ENCODE measurements at places on chromosomes 13 and 19.

DNA sequence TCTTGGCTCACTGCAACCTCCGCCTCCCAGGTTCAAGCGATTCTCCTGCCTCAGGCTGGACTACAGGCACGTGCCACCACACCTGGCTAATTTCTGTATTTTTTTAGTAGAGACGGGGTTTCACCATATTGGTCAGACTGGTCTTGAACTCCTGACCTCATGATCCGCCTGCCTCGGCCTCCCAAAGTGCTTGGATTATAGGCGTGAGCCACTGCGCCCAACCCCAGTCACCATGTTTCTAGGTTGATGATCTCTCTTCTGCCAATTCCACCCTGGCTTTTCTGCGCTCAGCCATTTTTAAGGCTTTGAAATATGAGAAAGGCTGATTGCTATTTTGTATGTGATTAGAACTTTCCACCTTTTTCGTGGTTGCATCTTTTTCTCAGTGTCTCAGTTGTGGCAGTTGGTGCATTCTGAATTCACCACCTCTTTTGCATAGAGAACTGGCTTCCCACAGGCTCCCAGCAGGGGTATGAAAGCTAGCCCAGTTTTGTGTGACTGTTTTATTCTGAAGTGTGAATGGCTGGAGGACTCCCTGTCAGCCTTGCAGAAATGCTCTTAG, 15.5 kb downstream of the CEACAM1 start:
- DNase-seq: no peak

GRCh38 chr13:26956522-26957142, 196.0 kb upstream of the GPR12 start:
- DNase-seq: no peak

DNA sequence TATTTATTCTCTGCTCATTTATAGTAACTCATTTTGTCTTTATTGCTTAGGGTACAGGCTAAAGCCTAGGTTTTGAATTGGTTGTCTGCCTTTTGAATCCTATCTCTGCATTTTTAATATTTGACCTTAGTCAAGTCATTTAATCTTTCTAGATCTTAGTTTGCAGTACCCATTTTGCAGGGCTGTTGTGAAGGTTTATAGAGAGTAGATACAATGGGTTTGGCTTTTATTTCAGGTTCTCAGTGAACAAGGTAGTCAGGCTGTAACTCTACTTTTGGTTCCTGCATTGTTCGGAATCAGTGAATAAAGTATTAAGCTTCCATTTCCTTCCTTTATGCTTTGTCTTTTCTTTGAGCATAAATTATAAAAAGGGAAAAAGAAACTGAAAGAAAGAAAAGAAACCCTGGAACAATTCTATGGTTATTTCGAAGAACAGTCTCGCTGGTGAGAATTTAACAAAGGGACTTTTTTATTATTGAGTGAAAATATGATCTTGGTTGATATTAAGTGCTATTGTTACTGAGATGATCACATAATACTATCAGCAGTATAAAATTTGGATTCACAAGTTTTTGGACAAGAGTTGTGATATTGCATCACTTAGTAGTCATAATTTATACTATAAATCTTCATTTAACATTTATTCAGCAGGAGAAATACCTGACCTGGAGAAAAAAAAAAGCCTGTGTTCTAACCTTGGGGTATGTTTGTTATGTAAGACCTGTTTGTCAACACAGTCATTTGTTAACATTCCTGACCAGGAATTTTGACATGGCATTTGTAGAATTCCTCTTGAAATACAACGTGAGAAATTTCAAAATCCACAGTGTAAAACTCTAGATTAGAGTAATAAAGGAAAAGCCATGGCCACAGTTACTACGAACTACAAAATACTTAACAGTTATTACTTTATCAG, 91.3 kb downstream of the ZMYM2 start:
- no peak for DNase-seq

DNA sequence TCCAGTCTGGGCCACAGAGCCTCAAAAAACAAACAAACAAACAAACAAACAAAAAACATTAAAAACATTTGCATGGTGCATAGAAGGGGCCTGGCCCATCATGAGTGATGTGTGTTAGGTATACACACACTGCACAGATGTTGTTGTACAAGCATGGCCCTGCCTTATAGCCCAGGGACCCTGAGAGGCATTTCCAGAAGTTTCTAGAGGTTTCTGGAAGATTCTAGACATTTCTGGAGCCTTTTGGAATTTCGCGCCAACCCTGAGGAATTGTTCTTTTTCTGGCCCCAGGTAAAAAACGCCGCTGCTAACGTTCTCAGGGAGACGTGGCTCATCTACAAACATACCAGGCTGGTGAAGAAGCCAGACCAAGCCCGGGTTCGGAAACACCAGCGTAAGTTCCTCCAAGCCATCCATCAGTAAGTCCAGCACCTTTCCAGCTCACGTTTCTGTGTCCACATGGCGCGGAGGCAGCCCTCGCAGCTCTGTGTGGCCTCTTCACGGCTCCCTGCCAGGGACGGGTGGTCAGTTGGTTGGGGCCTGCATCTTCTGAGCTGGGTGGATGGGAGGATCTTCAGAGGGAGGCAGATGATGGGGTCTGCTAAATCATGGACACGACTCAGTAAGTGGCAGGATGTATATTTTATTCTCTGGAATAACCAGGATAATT, 18.4 kb upstream of the ARRDC2 start:
- DNase-seq: no peak

DNA sequence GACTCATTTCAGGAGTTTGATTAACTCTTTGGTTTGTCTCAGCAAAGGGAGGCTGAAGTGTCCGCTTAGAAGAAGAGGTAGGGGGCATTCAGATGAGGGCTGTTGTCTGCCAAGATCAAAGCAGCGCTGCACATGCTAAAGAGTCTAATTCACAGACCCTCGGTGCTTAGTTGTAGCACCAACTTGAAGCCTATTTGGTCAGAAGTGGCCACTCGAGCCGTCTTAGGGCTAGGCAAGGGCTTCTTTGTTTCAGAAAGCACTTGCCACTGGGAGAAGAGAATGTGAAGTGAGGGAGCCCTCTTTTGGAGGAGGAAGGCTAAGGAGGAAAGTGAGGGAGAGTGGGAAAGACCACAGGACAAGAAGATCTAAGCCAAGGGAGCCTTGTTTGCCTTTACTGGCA, 313.4 kb upstream of the TMTC4 start:
- DNase-seq: no peak

DNA sequence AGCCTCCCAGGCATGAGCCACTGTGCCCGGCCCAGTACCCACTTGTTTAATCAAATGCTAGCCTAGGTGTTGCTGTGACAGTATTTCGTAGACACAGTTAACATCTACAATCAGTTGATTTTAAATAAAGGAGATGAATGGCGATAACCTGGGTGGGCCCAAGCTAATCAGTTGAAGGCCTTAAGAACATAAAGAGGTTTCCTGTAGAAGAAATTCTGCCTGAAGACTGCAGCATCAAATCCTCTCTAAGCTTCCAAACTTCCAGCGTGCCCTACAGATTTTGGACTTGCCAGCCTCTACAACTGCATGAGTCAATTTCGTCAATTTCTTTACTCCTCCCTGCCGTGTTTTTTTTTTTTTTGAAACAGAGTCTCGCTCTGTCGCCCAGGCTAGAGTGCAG, 13.2 kb upstream of the SULT2A1 start:
- no peak for DNase-seq

DNA sequence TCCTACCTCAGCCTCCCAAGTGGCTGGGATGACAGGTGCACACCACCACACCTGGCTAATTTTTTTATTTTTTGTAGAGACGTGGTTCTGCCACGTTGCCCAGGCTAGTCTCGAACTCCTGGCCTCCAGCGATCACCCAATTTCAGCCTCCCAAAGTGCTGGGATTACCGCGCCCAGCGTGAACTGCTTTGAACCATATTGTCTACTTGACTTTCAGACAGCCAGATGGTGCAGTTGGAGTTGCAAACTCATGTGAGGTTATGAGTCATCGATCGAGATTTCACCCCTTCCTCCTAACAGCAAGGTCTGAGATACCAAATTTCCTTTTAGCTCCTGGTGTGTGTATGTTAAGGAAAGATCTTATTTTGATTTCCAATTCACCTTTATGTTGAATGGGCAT, 2.7 kb downstream of the SLC27A1 start:
- DNase-seq: no peak

- DNase-seq: peak; percentile 69
These were observed 2.8 kb upstream of the CEACAM5 start for GRCh38 chr19:41705393-41706174.

GRCh38 chr19:13652810-13653590, 111.3 kb upstream of the MRI1 start:
- no peak for DNase-seq

- no peak for DNase-seq
These were observed 1.5 kb upstream of the IGSF23 start for GRCh38 chr19:44611812-44612295.

GRCh38 chr13:113404723-113405471, 41.0 kb upstream of the GRTP1 start:
- no peak for DNase-seq

GRCh38 chr13:77372275-77372674, 45.4 kb upstream of the MYCBP2 start:
- no peak for DNase-seq

DNA sequence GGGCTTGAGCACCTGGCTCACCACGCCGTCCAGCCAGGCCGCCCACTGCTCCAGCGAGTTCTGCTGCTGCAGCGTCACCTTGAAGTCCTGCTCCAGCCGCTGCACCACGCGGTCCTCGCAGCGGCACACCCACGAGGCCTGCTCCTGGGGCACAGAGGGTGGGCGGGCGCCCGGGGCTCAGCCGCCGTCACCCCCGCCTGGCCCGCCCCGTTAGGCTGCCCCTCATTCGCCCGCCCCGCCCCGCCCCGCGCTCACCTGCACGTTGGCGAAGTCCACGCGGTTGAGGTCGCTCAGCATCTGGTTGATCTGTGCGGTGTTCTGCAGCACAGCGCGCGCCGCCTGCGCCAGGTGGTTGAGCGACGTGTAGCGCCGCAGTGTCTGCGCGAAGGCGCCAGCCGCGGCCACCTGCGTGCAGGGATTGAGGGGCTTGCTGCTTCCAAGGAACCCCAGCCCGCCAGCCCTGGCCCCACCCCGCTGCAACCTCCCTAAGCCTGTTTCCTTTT, 11.3 kb downstream of the DCAF15 start:
- DNase-seq: no peak

DNA sequence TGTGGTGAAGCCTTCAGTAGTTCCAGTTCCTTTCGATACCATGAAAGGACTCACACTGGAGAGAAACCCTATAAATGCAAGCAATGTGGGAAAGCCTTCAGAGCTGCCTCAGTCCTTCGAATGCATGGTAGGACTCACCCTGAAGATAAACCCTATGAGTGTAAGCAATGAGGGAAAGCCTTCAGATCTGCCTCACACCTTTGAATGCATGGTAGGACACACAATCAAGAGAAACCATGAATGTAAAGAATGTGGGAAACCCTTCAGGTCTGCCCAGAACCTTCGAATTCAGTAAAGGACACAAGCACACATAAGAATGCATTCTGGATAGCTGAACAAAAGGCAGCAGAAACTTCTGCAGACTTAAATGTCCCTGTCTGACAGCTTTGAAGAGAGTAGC, 18.3 kb downstream of the ZNF69 start:
- no peak for DNase-seq

DNA sequence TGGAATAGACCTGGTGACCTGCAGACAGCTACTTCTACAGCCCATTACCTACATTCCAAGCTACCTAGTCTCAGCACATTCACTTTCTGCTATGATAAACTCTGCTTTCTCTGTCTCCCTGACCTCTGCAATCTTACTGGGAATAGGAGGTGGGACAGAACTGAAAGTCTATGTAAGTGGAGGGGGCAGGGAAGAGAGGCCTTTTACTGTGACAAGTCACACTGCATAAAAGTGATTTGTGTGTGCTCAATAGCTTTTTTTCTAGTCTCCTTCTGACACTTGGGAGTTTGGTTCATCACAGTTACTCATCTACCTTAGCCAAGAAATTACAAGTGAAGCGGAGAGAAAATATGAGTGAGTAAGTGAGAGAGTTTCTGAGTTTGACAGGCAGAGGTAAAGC, 322.4 kb downstream of the OLFM4 start:
- no peak for DNase-seq

- DNase-seq: no peak
These were observed 3.1 kb upstream of the OLFM2 start for GRCh38 chr19:9939301-9939913.

- peak; percentile 94 for DNase-seq
These were observed 1.5 kb downstream of the BIVM start for GRCh38 chr13:102800145-102801041.

DNA sequence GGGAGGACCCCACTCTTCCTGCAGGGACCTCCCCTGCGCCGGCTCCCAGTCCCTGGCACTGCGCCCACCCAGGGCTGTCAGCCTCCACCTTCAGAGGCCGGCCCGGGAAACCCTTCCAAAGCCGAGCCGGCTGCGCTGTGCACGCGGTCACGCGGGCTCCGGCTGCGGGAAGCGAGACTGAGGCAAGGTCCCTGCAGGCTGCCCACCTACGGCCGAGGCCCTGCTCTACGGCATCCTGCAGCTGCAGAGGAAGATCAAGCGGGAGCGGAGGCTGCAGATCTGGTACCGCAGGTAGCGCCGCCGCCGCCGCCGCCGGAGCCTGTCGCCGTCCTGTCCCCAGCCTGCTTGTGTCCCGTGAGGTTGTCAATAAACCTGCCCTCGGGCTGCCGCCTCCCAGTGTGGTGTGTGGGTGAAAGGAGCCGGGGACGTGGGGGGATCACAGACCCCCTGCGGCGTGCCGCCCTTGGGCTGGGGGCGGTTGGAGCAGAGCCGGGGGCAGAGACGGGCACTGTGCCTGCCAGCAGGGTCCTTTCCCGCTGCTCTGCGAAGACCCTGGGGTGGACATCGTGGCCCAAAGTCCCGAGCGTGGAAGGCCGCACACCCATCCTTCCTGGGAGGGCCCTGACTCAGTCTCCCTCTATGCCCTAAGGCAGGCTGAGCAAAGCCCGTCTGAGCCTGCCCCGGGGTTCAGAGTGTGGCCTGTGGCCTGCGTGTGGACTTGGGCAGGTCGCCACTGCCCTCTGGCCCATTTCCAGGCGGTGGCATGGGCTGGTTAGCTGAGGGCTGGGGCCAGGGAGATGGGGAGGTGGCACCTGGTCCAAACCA, 5.9 kb downstream of the GAMT start:
- DNase-seq: no peak

DNA sequence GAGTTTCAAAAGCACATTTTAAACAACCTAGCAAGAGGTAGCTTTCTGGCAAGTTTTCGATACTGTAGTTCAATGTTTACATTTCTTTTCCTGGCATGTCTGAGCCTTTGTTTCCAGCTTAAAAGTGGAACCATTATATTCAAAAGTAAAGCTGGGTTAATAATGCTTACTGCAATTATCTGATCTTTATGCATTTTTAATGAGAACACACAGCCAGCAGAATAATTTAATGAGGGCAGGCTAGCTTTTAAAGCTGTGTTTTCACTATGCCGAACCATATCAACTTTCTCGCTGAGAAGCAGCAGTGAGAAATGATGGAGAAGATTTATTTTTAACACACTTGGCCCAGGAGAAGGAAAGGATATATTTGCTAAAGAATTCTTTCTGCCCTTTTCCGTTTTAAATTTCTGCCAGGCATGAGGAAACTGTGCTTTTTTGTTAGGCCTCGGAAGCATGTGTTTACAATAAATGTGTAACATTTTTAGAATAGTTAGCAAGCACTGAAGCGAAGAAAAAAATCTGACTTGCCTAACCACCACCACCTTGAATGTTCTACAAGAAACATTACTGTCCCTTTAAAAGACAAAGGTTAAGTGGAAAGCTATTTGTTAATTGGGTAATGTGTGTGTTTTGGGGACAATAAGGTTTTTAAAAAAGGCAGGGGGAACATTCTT, 1.0 kb downstream of the MBNL2 start:
- no peak for DNase-seq

Data from activated CD8-positive, alpha-beta memory T cell treated with anti-CD3 and anti-CD28 coated beads, Interleukin-2, amount 50 U/mL, for 48 hours (primary cell).